ENCODE measurements at places on chromosomes 6 and 20. TPM values are rescaled to one million over a fixed set of nuclear protein-coding genes. Genes with fewer than 3 reads are reported as not detected.

Gene TMC2
- total RNA-seq, result not detected

DNA sequence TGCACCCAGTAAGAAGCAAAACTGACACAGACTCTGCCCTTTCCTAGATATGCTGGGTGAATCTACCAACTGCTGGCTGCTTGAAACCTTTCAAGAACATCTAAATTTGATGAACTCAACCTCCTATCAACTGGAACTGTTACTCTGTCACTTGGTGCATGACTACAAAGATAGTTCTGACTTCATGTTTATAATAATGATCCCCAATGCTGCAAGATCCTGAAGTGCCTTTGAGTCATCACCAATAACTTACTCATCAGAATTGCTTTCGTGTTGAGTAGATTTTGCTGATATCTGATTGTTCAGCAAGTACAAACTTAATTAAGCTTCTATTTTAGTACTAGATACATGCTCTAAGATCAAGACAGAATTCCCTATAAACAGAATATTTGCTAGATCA is 100.2 kb upstream of the ARMC2 start:
- DNase-seq, result no peak

DNA sequence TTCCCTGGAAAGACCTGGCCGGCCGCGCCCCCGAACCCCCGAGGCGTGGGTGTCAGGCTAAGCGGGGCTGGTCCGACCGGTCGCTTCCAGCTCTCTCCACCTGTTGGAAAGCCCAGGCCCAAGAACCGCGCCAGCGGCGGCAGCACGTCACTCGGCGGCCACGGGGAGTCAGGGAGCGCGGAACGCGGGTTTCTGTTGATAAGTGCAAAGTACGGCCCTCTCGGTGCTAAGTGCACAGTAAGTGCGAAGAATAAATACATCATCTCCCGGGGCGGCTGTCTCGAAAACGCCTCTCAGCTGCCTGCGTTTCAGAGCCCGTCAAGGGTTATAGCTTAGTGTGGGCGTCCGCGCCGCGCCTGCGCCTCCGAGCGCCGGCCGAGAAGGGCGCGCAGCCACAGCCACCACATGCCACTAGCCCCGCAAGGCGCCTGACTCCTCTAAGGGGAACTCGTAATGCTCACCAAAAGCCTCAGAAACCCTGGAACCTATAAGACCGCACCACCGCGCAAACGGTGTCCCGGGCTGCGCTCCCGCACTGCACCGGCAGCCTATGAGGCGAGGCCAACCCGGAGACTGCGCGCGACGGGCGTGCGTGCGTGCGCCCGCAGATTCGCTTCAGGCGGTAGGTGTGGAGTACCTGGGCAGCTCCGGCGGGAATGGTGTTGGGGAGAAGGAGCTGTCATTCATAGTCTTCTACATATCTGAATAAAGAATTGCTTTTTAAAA is 9.2 kb upstream of the TBX18 start:
- DNase-seq, result no peak

DNA sequence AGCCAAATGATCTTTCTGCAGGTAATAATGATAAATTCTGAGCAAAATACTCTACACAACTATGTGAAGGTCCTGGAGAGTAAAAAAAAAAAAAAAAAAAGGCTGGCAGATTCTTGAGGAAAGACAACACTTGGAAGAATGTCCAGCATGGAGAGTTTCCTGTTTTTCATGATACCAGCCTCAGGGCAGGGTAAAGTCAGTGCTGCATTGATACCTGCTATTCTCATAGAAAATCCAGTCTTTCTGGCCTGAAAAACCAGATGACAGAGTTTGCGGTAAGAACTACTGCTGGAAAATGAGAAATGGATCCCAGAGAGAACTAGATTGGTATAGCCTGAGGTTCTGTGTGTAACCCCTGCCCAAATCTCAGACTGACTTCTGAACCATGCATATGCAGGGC is 89.1 kb downstream of the AFG1L start:
- peak; percentile 28 for DNase-seq

DNA sequence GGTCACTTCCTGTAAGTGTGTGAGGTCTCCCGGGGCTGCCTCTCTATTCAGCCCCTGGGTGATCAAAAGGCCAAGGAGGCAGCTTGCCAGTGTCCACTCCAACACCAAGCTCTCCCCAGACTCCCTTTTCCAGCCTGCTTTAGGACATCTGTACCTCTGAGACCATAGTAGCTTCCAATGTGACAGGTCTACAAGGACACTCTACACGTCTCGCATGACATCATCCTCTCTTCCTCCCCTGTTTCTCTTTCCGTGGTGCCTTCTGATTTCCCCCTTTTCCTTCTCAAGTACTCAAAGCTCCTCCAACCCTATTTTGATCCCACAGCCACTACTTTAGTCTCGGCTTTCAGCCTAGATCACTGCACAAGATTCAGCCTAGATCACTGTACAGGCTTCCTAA is 26.4 kb downstream of the HLA-F start:
- no peak for DNase-seq

DNA sequence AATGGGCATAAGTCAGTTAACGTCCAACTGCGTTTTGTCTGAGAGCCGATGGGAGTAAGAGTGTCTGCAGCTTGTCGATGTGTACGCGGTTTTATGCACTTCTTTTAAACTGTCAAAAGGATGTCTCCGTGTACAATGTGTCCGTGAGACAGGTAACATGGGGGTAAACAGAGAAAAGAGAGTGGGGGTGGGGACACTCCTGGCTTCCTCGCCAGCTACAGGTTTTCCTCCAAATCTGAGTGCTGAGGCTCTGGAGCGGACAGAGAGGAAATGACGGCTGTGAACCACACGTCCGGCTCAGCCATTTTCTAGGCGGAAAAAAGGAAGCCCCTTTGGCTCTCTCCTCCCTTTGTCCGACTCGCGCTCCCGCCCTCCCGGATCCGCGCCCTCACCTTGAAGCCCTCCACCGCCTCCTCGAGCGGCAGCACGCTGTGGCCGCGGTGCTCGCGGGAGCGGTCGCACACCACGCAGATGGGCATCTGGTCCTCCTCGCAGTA is 916 bp downstream of the TRIM27 start:
- DNase-seq, result peak; percentile 58

- no peak for DNase-seq
These were observed 2.0 kb downstream of the TMC2 start for GRCh38 chr20:2538356-2538755.

DNA sequence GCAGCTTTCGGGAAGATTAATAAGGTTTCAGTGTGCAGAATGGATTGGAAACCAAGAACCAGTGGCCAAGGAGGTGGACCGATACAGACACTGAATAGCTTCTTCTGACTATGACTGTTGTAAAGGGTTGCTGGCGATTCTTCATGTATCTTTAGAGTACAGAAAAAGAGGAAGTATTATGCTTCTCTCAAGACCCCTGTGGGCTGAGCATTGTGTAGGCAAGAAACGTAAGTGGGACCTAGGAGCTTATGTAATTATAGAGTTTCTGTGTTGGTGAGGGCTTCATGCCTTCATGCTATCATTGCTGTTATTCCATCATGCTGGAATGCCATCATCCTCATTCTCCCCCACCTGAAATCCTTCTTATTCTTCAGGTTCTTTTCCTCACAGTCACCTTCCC is 105.4 kb upstream of the AKIRIN2 start:
- no peak for DNase-seq

Data from M059J (cell line).